Activated CD8-positive, alpha-beta memory T cell treated with anti-CD3 and anti-CD28 coated beads for 1 hour (primary cell): ENCODE measurements at places on chromosomes 7 and 10.

DNA sequence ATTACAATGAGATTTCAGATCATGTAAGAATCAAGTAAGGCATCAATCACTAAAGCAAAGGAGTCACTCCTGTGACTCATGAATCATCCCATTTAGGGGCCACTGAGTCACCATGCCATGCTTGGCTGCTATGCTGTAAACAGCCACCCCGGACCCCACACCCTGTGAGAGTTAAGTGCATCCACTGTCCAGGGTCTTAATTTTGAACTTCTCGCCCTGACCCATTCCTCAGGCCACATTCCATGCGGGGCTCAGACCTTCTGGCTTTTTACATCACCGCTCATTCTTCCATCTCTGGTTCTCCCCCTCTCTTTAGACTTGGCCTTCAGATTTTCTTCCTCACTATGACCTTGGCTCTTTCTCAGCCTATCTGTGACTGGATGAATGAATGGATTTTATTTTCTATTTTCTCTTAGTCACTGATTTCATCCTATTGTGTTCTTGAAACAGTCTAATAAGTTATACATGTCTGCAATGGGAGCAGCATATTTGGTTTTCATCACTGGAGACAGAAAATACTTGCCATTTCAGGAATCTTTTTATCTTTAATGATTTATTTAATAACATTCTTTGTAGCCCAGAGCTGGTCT, 239.6 kb downstream of the SKIDA1 start:
- DNase-seq = no peak

DNA sequence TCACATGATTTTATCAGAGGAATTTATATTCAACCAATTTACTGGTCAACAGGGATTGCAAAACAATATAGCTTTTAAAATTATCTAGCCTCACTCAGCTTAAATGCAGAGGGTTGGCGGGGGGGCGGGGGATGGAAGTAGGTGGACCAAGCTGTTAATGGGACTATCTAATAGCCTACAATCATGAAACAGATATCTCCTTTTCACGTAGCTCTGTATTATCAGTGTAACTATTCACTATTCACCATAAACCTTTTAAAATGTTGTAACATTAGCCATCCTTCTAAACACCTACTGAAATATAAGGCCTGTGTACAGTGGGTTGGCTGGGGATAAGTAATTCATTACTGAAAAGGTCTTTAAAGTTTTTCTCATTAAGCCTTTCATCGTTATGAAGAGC, 56.2 kb downstream of the MINDY3 start:
- DNase-seq = no peak

DNA sequence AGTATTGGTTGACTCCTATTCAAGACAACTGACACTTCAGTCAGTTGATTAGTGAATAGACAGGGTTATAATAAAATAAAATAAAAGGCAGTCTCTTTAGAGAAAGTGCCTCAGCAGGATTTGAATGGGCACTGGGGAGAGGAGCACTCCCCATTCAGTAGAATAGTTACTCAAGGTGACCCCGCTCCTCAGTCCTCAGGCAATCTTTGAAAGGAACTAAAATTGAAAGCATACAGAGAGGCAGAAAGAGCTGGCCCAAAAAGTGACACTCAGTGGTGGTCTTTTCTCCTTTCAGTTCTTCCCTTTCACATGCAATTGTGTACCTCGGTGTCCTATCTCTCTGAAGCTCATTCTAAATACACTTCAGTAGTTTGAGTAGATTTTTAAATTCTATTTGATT, 47.4 kb upstream of the MACC1 start:
- DNase-seq = no peak

- DNase-seq = no peak
These were observed 11.8 kb upstream of the GALNT17 start for GRCh38 chr7:71120096-71120495.

- no peak for DNase-seq
These were observed 15.2 kb downstream of the PDGFA start for GRCh38 chr7:504221-505111.

- DNase-seq = no peak
These were observed 851.5 kb upstream of the COBL start for GRCh38 chr7:52168085-52168484.

DNA sequence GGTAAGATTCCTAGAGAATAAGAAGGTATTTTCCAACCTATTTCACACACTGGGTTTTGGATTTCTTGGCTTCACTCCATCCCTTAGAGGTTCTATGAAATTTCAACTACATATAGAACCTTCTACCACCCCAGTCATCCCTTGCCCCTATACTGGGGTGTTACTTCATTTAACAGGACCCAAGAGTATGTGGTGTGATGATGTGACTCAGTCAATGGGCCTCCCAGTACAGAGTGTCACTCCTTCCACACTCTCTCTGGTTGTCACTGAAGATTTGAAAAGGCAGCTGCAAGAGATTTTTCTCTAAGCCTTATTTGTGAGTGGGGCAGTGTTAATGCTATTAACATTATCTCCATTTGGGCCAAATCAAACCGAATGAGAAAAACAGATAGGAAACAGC, 33.5 kb downstream of the FGFBP3 start:
- DNase-seq = no peak

DNA sequence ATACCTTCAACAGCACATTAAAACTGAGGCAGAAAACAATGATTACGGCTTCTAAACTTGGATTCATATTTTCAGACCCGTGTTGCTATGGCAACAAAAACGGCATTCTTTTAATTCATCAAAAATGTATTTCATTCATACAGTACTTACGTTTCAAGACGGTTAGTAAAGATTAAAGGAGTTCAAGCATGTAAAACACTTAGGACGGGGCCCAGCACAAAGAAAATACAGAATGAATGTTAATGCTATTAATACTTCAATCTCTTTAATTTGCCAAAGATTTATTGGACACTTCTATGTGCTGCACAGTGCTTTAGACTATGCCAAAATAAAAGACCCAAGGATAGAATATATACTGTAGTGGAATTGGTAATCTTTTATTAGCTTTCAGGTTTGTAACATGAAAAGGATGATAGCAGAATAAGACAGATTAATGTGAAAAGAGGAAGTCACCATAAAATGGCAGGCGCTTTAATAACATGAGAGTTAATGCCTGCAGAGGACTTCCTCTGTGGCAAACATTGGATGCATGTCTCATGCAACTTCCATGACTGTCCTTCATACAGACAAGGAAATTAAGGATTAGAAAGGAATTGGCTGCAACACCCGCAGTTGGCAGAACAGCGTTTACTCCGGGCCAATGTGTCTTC, 201.6 kb upstream of the KLF6 start:
- no peak for DNase-seq

- no peak for DNase-seq
These were observed 274.8 kb downstream of the PTPRN2 start for GRCh38 chr7:158312789-158313188.

- no peak for DNase-seq
These were observed 62.7 kb upstream of the LRRC4 start for GRCh38 chr7:128093614-128094570.

GRCh38 chr10:62637249-62638061, 167.1 kb upstream of the ADO start:
- peak; percentile 29 for DNase-seq

GRCh38 chr7:52107355-52107754, 790.7 kb upstream of the COBL start:
- DNase-seq = no peak

- DNase-seq = no peak
These were observed 38.7 kb downstream of the PPIF start for GRCh38 chr10:79385804-79386531.

DNA sequence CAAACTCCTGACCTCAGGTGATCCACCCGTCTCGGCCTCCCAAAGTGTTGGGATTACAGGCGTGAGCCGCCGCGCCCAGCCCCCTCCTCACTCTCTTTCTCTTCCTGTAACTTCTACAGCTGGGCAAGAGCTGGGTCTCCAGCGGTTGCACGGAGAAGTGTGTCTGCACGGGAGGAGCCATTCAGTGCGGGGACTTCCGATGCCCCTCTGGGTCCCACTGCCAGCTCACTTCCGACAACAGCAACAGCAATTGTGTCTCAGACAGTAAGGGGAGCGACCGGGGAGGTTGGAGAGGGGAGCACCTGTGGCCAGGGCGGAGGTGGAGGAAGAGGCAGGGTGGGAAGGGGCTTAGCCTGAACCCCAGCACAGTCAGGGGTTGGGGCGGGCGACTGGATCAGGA, 41.4 kb downstream of the EPHB4 start:
- no peak for DNase-seq

DNA sequence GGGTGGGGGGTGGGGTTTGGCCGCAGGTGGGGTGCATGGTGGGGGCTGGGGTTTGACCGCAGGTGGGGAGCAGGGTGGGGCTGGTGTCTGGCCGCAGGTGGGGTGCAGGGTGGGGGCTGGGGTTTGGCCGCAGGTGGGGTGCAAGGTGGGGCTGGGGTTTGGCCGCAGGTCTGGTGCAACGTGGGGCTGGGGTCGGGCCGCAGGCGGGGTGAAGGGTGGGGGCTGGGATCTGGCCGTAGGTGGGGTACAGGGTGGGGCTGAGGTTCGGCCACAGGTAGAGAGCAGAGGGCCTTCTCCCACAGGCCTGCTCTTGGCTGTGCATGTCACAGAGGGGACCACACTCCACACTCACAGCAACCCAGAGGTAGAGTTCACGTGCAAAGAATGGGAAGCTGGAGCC, 586.6 kb downstream of the PTPRN2 start:
- DNase-seq = no peak

DNA sequence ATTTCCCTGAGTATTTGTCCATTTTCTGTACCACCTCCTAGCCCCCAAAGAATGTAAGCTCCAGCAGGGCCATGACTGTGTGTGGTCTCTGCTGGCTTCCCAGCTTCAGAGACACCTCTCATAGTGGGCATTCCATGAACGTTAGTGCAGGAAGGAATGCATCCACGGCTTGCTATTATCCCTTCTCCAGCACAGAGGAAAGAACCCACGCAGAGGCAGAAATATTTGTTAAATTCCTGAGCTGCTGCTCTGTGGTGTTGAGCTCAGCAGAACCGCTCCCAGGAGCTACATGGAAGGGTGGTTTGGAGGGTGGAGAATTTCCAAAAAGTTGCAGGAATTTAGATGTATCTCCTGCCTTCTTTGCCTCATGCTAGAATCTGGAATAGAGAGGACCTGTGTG, 275.2 kb downstream of the POU6F2 start:
- DNase-seq = no peak
